Thyroid gland (tissue), 4 donors: ENCODE measurements at places on chromosomes 2 and 18. TPM values are rescaled to one million over a fixed set of nuclear protein-coding genes. Genes with fewer than 3 reads are reported as not detected.

LANCL1 gene
- total RNA-seq = 32.7 TPM

GRCh38 chr2:192298664-192299063 lies 103.9 kb upstream of the TMEFF2 start:
- DNase-seq = no peak

DNA sequence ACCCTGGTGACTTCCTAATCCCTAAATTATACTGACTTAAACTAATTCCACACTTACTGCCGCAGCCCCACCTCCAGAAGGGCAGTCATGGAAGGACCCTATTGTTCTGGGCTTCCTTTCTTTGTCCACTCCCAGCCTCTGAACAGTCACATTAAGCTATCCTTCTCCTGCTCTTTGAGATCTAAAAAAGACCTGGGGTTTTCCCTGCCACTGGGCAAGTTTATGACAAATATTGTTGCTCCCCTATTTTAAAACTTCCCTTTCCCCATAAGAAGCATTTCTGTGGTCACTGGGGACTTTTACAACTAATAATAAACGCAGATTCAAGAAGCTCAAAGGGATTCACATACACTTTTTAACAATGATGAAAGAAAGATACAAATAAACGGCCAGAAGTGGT lies 47.2 kb upstream of the XPO1 start:
- no peak for DNase-seq

- DNase-seq = peak; percentile 44
These were observed 67.4 kb upstream of the RPL31 start for GRCh38 chr2:100934504-100935371.

- no peak for DNase-seq
These were observed 858.7 kb upstream of the ACVR2A start for GRCh38 chr2:146986161-146986560.

- DNase-seq = no peak
These were observed 54.5 kb upstream of the GPR45 start for GRCh38 chr2:105186967-105187498.

FRZB gene
- total RNA-seq = 1.3 TPM

FAHD2B gene
- total RNA-seq = not detected

GRCh38 chr2:96832754-96833507 lies 10.9 kb downstream of the ANKRD23 start:
- peak; percentile 93 for DNase-seq

DNA sequence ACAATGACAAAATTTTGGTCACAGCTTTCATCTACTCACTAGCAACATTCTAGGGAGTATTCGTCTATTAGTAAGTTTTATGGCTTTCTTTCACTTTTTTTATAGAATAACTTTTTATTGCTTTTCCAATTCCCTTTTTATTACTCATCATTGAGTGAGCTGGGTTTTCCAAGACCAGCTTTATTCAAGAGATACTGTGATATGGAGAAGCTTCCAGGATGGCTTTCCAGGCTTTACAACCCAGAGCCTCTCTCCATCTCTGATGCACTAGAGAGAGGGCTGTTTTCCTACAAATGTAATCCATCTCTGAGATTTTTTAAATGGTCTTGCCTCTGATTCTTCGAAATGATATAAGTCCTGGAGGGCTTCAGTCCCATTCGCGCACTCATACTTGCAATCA lies 118.3 kb downstream of the LDLRAD4 start:
- no peak for DNase-seq

- no peak for DNase-seq
These were observed 48.3 kb upstream of the BMPR2 start for GRCh38 chr2:202327858-202328257.

OXER1 gene
- total RNA-seq = 0.78 TPM
